Cardiac fibroblast (primary cell): ENCODE measurements at places on chromosomes 1 and 21.

DNA sequence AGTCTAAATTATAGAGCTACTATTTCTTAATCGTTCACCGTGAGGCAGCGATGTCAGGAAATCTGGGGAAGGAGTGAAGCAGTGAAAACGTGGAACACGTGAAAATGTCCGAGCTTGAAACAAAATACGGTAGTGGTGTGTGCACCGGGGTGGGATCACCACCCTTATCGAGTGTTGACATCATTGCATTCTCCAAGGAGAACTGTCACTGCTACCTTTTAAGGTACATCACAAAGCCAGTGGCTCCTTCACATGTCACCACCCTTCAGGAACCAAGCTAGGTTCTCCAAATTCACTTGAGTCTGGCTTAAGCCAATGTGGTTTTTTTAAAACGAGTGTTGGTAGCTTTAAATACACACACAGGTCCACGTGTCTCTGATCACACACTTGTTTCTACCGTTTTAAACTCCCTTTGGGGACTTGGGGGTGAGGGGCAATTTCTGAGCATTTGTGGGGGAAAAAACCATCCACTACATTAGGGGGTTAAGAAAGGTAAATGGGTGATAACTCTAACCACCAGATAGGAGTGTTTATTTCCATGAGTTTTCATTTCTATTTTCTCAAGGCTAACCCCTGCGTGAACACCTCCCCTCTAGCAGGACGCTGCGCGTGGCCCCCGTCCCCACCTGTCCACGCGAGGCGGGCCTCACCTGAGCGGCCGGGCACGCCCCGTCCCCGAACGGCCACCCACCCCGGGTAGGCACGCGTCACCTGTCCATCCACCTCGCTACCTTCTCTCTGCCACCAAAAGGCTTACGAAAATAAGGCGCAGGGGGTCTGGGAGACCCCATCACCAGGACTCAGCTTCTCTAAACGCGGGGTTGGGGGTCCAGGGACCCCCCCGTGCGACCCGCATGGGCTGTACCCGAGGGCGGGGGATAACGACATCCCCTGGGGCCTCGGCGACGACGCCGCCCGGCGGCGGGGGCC lies 978 bp downstream of the PRDM15 start:
- peak; percentile 65 for DNase-seq

DNA sequence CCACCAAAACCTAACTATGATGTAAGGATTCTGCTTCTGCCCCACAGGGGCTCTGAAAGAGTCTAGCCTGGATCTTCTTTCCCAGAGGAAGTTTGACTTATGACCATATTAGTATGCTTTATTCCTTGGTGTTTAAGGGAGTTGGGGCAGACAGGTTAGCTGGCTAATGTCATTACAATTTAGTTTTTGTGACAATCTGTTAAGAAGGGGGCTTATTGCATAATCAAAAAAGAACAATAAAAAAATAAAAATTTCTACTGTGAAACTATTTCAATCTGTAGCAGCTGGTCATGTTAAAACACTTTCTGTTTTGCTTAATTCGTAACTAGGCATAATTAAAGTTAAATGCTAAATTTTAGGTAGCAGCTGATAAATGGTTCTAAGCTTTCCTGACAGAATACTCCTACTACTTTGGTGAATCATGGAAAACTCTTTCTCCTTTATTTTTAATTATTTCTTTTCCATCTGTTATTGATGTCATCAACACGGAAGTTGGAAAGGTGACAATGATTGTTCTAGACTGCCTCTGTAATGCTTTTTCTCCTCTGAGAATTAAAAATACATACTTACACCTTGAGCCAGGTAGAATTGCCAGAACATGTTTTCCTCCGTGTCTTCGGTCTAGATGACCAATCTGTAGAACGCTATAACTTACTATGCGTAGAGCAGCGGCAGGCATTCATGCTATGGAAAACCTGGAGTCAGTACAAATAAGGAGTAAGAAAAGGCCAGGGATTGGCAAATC lies 18.6 kb downstream of the DYRK3 start:
- DNase-seq: no peak

- no peak for DNase-seq
These were observed 213.0 kb downstream of the DAB1 start for GRCh38 chr1:57210881-57211280.

- no peak for DNase-seq
These were observed 21.0 kb downstream of the CFAP74 start for GRCh38 chr1:1982379-1983232.

DNA sequence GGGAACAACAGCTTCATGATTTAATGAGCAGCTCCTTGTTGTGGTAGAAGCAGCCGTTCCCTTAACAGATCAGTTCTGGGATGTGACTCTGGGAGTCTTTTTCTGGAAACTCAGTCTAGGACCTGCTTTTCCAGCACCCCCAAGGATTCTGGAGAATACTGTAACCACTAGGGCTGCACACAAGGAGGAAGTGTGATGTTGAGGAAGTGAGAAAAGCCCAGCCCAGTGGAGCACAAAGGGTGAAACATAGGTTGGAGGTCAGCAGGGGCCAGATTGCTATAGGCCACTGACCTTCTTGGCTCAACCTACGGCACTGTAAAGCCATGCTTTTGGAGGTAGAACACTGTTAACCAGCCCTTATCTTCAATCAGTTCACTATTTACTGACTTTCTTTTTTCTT lies 10.1 kb upstream of the PLA2G5 start:
- no peak for DNase-seq

DNA sequence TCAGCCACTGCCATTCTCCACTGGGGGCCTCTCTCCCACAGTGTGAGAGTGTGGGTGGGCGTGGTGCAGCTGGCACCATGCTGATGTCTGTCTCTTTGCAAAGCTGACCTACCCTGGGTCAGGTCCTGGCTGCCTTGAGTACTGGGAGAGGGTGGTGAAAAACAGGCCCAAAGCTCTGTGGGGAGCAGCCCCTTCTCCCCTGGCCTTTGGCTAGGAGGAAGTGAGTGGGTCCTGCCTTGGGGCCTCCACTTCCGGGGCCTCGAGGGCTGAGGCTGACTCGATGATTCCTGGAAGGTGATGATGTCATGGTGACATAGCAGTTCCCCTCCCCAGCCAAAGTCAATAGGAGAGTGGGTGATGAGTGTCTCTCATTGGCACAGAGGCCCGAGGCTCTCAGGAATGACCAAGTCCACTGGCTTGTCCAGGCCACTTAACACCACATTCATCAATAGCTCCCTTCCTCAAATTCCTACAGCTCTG lies 53.0 kb downstream of the IER5 start:
- peak; percentile 59 for DNase-seq

- DNase-seq: no peak
These were observed 15.1 kb downstream of the FAAP20 start for GRCh38 chr1:2179283-2180013.

GRCh38 chr21:40505681-40506080 lies 341.3 kb downstream of the DSCAM start:
- no peak for DNase-seq

DNA sequence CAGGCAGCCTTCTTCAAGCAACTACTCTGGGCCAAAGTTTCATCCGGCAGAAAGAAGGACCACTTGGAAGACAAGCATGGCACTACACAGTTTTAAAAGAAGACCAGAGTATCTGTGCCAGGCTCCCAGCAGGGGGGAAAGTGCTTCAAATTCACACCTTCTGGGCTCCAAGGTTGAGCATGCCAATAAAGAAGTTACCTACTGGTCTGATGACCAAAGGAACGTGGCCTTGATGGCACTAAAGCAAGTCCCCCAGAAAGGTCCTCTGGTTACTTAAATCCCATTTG lies 73.5 kb downstream of the CD46 start:
- no peak for DNase-seq

DNA sequence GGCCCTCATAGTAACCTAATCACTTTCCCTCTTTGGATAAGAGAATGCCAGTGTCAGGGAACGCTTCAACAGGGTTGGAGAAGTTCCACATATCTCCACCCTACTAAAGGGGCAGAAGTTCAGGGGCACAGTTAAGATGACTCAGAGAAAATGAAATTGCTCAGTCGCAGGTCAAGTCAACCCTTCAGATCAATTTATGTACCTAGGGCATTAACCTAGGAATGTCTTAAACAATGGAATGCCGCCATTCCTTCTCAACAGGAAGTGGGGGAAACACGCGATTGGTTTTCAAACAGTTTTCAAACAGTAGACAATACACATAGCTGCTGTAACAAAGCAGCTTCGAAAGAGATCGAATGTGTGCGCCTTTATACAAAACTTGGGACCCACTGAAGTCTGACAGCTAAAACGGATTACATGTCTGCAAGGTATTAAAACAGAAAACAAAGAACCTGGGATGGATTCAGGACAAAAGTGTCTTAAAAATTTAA lies 897 bp downstream of the SLC25A24 start:
- peak; percentile 40 for DNase-seq

DNA sequence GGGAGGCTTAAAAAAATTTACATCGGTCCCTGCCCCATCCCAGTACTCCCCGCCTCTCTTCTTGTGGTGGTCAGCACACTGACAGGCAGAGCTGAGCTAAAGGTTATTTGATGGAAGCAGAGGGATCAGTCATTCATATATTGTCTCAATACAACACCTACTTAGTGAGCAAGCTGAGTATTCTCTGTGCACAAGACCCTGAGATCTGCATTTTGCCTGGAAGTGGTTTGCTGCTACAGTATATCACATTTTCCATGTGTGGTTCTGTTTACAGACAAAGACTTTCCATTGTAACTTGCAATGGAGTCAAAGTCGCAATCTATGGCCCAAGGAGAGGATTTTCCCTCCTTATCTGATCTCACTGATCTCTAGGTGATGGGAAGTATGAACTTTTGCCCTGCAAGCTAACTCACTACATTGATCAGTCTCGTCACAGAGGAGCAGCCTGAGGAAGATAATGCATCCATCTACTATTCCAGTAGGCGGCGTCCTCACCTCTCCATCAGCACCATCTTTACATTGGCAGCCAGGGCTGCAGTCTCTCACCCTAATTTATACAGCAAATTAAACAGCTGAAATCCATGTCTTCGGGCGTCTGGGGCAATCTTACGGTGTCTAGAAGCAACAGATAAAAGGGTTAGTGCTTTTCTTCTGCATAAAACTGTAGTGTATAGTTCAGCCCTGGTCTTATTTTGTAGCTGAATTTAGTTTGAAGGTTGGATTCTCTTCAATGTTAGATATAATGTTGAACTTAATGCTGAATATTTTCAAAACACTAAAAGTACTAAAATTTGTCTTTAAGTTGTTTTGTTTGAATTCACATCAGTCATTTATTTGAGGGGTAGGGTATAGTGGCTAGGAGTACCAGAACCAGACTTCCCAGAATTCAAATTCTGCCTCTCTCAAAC lies 3.2 kb upstream of the TRAF5 start:
- DNase-seq: peak; percentile 74

DNA sequence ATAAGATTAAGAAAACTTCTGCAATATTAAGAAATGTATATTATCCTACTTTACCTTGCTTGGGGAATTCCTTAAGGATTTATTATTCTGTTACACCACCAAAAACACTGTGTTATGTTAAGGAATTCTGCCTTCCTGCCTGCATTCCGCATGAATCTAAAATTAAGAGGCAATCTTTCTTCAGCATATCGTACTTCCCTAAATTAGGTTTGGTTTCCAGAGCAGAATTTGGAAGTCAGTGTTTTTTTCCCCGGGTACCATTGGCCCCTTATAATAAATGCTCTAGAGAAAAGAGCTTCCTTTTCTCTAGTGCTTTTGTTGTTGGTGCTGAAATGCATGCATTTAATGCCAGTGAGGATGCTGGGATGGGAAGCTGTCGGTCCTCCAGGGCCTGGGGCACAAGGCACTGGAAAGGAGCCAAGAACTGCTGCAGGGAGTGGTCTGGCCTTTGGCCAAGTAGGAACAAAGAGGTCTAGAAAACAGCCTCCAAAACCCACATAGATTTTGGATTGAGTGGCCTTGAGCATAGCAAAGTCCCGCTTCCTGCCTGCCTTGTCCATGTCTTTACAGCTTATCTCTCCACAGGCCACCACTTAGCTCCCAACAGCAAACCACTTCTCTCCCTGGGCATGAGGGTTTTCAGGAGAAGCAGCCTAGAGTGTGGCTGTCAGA lies 69.9 kb downstream of the RRAGC start:
- peak; percentile 4 for DNase-seq

DNA sequence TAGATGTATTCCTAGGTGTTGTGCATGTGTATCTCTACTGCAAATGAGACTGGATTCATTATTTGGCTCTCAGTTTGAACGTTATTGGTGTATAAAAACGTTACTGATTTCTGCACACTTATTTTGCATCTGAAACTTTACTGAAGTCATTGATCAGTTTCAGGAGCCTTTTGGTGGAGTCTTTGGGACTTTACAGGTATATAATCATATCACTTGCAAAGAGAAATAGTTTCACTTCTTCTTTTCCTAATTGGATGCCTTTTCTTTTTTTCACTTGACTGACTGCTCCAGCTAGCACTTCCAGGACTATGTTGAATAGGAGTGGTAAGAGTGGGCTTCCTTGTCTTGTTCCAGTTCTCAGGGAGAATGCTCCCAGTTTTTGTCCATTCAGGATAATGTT lies 252.2 kb downstream of the SMYD3 start:
- no peak for DNase-seq

DNA sequence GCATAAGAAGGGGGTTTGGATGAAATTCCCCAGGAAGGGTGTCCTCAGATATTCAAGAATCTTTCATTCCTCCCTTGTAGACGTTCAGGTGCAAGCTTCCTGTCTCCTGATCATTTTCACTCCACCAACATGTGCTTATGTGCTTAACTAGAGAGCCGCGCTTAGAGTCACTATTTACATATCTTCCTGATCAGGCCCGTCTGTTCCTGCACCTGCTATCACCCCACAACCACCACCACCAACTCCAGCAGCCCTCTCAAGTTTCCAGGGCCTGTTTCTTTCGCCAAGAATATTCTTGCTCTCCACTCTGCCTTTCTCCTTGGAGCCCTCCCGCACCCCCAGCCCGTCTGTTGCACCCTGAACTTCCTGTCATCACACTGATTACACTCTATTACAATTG lies 113.4 kb downstream of the SPSB1 start:
- DNase-seq: no peak

DNA sequence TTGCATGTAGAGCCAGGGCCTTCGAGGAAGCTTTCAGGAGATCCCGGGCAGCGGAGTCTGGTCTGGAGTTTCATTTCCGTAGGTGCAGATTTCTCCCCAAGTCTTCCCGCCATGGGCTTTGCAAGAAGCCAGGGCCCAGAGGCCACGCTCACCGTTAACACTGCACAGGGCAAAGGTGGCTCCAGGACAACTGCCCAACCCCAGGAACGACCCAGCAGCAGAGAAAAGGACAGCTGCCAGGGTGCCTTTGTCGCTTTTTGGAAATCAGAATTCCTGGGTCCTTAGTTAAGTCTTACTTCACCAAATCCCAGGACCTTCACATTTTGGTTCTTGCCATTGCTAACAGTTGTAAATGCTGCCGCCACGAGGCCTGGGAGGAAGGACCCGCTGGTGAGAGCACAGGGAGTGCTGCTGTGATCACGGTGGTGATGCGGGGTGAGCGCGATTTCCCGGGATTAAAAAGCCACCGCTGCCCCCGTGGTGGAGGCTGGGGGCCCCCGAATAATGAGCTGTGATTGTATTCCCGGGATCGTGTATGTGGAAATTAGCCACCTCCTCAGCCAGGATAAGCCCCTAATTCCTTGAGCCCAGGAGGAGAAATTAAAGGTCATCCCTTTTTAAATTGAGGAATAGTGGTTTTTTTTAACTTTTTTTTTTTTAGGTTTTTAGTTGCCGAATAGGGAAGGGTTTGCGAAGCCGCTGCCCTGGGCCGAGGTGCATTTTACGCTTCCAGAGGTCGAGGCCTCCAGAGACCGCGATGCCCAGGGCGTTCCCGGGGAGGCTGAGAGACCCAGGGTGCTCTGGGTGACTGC lies 8.2 kb downstream of the SIM2 start:
- peak; percentile 49 for DNase-seq

GRCh38 chr1:44973645-44974044 lies 12.8 kb downstream of the EIF2B3 start:
- no peak for DNase-seq
